ENCODE measurements at places on chromosomes 3 and 15.

DNA sequence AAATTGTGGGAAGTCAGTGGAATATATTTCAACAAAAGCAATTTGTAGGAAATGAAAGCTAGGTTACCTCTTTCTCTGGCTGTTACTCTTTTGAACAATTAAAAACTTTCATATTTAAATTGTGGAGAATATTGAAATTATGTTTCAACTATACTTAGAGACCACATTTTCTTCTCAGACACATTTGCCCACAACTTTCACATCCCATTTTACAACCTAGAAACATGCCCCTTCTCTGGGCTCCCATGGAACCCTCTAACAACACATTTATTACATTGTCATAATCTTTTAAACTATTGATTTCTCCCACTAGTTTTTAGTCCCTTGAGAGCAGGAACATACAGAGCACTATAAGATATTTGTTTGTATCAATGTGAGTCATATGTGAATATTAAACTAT, 211.7 kb upstream of the TTC14 start:
- no peak for DNase-seq

- no peak for DNase-seq
Observed at GRCh38 chr3:115681736-115682135, 58.4 kb downstream of the GAP43 start.

DNA sequence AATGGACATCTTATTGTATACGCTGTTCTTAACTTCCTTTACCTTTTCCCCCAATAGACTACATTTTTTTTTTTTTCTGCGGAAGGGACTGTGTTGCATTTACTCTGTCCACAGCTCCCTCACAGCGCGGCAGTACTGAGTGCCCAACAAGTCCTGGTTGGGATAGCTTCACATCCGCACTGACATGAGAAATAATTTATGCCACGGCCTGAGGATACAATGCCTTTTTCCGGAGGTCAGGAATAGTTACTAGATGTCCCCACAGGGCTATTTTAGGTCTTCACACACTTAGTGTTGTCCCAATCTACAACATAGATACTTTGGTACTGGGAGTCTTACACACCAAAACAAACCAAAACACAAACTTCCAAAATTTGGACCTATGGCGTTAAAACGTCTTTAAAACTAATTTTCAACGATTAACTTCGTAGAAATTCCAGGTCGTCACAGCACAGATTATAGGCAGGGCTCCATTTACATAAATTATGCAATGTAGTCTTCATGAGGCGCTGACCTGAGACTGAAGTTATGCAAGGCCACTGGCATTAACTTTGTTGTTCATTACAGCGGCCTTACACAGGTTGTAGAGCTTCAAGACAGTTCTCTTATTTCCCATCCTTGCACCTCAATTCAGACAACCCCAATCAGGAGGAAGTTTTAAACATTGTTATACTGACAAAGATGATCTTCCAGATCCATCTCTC, 989 bp upstream of the PPIB start:
- peak; percentile 20 for DNase-seq

GRCh38 chr15:74725845-74726773, 781 bp upstream of the CYP1A1 start:
- no peak for DNase-seq

GRCh38 chr3:58116161-58116955, 94.4 kb downstream of the DNASE1L3 start:
- DNase-seq = no peak

GRCh38 chr15:48983300-48983699, 19.6 kb upstream of the SHC4 start:
- DNase-seq = no peak
